Thoracic aorta (tissue), 2 donors: ENCODE measurements at places on chromosomes 11 and 22. TPM values are rescaled to one million over a fixed set of nuclear protein-coding genes. Genes with fewer than 3 reads are reported as not detected.
A peak's percentile ranks its signal among the peaks of the same experiment; 100 is the strongest.

- H3K36me3 ChIP-seq, result no peaks in the 10 kb centered on the region
- no peaks in the 10 kb centered on the region for H3K27me3 ChIP-seq
- DNase-seq, result no peak
Measured at GRCh38 chr22:22046370-22046769, 63.8 kb upstream of the TOP3B start.

- no peak overlapping the region for H3K4me3 ChIP-seq
- DNase-seq, result no peak
- H3K27ac ChIP-seq, result no peak overlapping the region
- no peaks in the 10 kb centered on the region for H3K36me3 ChIP-seq
- no peaks in the 10 kb centered on the region for H3K4me1 ChIP-seq
- H3K27me3 ChIP-seq, result no peaks in the 10 kb centered on the region
Measured at GRCh38 chr22:30144391-30144790, 64.1 kb downstream of the HORMAD2 start.

APOBEC3A gene
- total RNA-seq, result 0.41 TPM

DNA sequence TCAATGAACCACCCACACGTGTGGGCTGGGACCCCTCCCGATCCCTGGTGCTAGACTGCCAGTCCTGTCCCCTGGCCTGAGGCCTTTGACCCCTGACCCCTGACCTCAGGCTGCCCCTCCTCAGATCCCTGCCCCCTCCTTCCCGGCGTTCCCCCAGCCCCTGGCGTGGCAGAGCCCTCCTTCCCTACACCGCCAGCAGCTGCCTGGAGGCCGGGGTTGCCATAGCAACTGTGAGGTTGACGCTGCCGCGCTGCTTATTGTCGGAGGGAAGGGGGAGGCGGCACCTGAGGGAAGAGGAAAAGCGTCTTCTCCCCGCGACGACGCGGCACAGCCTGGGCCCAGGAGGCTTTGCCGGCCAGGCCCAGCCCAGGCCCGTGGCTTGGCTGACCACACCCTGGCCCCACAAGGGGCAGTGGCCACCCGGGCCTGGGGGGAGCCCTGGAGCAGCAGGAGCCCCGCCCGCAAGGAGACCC, 32.6 kb downstream of the SHANK3 start:
- H3K27me3 ChIP-seq, result no peaks in the 10 kb centered on the region
- H3K27ac ChIP-seq, result no peak overlapping the region
- no peak overlapping the region for H3K4me3 ChIP-seq
- no peaks in the 10 kb centered on the region for H3K36me3 ChIP-seq

SUSD2 gene
- 16.8 TPM for total RNA-seq

DNA sequence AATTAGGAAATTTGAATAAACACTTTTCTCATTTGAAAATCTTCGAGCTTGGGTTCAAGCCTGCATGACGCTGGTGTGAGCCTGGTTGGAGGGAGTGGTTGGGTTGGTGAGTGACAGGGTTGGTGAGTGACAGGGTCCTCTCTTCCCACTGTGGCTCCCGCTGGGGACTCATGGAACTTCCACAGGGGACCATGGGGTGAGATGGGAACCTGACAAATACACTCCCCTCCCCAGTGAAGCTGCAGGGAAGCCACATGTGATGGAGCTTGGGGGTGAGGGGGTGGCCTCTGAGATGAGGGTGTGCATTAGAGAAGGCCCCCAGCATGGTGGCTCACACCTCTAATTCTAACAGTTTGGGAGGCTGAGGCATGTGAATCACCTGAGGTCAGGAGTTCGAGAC, 66.8 kb downstream of the RTL6 start:
- no peak overlapping the region for H3K4me3 ChIP-seq
- no peak overlapping the region for H3K27ac ChIP-seq
- DNase-seq, result no peak

DNA sequence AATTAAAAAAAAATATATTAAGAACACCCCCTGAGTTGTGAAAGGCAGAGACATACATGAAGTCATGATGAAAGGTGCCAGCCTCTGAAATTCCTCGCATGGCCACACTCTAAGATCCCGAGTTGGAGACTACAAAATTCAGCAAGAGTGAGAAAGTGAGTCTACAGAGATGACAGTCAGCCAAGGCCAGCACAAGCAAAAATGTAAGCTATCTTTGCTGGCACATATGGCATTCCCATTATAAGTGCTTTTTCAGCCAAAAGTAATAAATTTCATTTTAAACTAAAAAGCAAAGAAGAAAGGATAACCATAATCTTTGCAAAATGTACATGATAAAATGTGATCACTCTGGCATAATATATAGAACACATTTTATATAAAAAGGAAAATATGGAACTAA, 40.6 kb downstream of the FANCF start:
- H3K27me3 ChIP-seq, result no peaks in the 10 kb centered on the region
- no peak overlapping the region for H3K27ac ChIP-seq
- DNase-seq, result no peak
- H3K4me1 ChIP-seq, result no peaks in the 10 kb centered on the region
- no peaks in the 10 kb centered on the region for H3K36me3 ChIP-seq

DNA sequence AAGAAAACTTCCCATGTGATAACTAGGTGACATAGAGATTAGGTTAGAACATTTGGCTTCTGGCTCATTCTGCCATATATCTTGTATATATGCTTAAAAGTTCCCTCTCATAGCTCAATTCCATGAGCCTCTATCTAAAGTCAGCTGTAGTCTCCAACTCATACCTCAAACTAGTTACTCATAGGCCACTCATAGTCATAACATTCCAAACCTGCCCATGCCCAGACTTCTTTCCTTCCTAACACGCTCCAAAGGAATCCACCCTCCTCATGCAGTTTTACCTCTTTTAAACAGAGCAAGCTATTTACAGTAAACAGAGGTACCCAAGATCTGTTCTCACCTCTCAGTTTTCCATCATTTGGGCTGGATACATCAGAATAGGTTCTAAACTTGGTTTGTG, 39.4 kb downstream of the GLYATL2 start:
- no peaks in the 10 kb centered on the region for H3K4me1 ChIP-seq
- H3K36me3 ChIP-seq, result no peaks in the 10 kb centered on the region
- no peaks in the 10 kb centered on the region for H3K27me3 ChIP-seq

DNA sequence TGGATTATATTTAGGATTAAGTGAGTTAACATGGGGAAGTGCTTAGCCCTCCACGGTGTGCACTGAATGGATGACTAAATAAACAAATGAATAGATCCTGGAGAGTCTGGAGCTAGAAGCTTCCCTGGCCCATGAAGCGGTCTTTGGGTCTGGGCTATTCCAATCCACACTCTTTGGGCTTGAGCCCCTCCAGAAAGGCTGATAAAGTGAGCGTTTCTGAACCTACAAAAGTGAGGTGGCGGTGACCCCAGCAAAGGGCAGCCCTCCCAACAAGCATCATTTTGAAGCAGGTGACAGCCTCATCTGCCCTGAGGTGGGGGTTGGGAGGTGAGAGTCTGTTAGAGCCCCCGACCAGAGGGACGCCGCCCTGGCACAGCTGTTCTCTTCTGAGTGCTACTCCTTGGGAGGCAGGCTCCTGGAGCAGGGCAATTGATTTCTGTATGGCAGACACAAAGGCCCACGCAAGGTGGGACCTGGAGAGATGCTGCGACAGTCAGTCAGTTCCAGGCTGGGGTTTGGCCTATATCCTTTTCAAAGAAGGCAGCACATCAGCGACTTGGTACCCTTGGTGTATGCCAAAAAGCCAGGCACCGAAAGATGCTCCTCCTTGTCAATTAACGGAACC, 157.8 kb downstream of the CACNA1I start:
- no peaks in the 10 kb centered on the region for H3K27me3 ChIP-seq
- no peak overlapping the region for H3K27ac ChIP-seq
- no peak for DNase-seq
- H3K4me3 ChIP-seq, result no peak overlapping the region
- H3K4me1 ChIP-seq, result no peaks in the 10 kb centered on the region
- no peaks in the 10 kb centered on the region for H3K36me3 ChIP-seq

DNA sequence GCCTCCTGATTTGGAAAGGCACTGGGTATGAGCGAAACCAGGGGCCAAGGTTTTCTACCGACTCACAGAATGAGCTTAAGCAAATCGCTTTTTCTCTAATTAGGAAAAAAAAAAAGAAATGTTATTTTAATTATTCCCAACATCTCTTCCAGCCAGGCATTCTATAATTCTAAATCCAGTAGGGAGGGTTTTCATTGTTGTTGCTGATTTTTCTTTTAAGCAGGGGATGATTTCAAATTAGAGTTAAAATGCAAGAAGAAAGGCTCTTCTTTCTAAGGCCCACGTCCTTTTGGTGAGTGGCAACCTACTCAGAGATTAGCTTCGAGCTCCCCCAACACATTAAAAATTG, 8.9 kb downstream of the MYH9 start:
- H3K27ac ChIP-seq, result peak overlapping the region; percentile 79
- peak overlapping the region; percentile 59 for H3K4me3 ChIP-seq
- H3K4me1 ChIP-seq, result peaks cover 85% of the 10 kb centered on the region
- no peaks in the 10 kb centered on the region for H3K27me3 ChIP-seq
- no peak for DNase-seq
- H3K36me3 ChIP-seq, result peaks cover 3% of the 10 kb centered on the region

RAPSN gene
- 0.41 TPM for total RNA-seq

- H3K27ac ChIP-seq, result peak overlapping the region; percentile 30
- no peaks in the 10 kb centered on the region for H3K36me3 ChIP-seq
- peak overlapping the region; percentile 44 for H3K4me3 ChIP-seq
- DNase-seq, result peak; percentile 23
- H3K27me3 ChIP-seq, result no peaks in the 10 kb centered on the region
Measured at GRCh38 chr11:45021692-45022141, 71.0 kb upstream of the TP53I11 start.

- H3K4me1 ChIP-seq, result peaks cover 49% of the 10 kb centered on the region
- H3K27ac ChIP-seq, result peak within 1 kb of the TSS; percentile 91
- no peaks in the 10 kb centered on the region for H3K36me3 ChIP-seq
- H3K27me3 ChIP-seq, result no peaks in the 10 kb centered on the region
- no peak for DNase-seq
Measured at GRCh38 chr22:19941365-19942082, at the start of the genes COMT and TXNRD2. Gene COMT, plus strand, starts transcription at chr22:19941772. Its CDS starts 20,755 bp downstream, at chr22:19962527. Gene TXNRD2, minus strand, starts transcription at chr22:19941818. Its CDS starts 15 bp downstream, at chr22:19941803.

DNA sequence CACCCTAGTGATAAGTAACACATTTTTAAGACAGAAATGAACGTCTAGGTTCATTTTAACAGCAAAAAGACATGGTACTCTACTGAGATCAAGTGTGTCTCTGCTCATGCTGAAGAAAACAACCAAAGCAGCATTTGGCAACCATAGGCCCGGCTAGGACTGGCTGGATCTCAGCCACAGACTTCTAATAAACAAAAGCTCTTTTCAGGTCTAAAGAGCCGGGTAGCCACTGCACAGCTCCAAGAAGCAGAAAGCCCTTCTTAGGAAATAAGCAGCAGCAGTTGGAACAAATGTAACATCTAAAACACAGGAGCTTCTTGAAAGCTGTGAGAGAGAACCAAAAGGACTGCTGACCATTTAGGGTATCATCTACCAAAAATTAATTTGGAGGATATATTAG, 37.6 kb downstream of the PITPNB start:
- peaks cover 40% of the 10 kb centered on the region for H3K4me1 ChIP-seq
- DNase-seq, result no peak
- H3K36me3 ChIP-seq, result no peaks in the 10 kb centered on the region
- no peaks in the 10 kb centered on the region for H3K27me3 ChIP-seq
- peak overlapping the region; percentile 37 for H3K4me3 ChIP-seq

SLC22A8 gene
- total RNA-seq, result not detected

DNA sequence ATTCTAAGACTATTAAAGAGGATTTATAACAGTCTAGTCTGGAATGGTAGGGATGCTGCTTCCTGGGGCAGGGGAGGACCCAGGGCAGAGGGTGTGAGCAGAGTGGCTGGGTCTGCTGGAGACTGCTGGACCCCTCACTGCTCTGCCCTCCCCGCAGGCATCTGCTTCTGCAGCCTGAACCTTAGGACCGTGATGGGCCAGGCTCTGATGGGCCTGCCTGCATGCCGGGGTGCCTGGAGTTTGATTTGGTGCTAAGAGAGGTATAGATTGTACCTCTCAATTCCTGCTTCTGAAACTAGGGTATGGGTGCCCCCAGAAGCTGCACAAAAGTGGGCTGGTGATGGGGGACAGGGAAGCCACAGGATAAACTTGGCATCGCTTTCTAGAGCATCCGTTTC, 54.9 kb downstream of the CD82 start:
- H3K36me3 ChIP-seq, result no peaks in the 10 kb centered on the region
- no peak for DNase-seq
- no peaks in the 10 kb centered on the region for H3K27me3 ChIP-seq
- no peak overlapping the region for H3K27ac ChIP-seq

- no peaks in the 10 kb centered on the region for H3K27me3 ChIP-seq
- peaks cover 61% of the 10 kb centered on the region for H3K4me1 ChIP-seq
- peaks cover 40% of the 10 kb centered on the region for H3K36me3 ChIP-seq
- DNase-seq, result no peak
- H3K4me3 ChIP-seq, result peak overlapping the region; percentile 22
Measured at GRCh38 chr11:2390725-2391151, 9.8 kb upstream of the TSSC4 start.
